Stimulated activated CD4-positive, alpha-beta T cell treated with anti-CD3 and anti-CD28 coated beads, Interleukin-15, amount 100 ng/mL, for 48 hours (primary cell): ENCODE measurements at places on chromosomes 2 and 18.

DNA sequence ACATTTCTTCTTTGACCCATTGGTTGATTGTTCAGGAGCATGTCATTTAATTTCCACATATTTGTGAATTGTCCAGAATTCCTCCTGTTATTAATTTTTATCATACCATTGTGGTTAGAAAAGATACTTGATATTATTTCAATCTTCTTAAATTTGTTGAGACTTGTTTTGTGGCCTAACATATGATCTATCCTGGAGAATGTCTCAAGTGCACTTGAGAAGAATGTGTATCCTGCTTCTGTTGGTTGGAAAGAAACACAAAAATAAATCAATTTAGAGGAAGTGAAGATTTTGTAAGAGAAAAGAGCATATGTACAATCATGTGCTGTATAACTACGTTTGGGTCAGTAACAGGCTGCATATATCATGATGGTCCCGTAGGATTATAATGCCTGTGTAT lies 118.6 kb upstream of the CDC42EP3 start:
- DNase-seq, result no peak

DNA sequence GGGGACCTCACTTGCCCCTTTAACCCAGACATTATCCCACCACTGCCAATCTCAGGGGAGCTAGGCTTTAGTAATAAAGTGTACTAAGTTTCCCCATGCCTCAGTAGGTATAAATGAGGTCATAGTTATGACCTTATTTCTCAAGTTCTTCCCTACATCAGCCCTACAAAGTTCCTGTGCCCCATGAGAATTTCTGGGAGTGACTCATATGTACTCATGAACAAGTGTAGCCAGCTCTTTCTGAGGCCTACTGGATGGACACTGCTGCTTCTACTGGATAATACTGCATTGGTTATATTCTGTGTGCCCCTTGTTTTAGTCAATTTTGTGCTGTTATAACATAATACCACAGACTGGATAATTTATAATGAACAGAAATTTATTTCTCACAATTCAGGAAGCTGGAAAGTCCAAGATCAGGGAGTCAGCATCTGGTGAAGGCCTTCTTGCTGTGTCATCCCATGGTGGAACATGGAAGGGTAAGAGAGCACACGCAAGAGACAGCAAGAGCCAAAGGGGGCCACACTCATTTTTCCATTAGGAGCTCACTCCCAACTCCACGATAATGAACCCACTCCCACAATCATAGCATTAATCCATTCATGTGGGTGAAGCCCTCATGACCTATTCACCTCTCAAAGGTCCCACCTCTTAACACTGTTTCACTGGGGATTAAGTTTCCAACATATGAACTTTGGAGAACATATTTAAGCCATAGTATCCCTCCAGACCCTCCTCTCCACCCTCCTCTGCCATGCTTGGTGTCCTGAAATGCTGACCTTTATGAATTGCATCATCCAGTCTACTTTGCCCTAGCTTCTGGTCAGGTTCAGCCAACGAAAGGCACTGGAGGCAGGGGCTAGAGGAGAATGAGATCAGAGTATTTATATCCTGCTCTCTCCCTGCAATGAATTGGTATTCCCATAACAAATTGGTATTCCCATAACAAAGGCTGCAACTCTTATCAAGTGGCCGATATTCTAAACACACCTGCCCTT lies 25.4 kb upstream of the ST3GAL5 start:
- DNase-seq, result no peak

- no peak for DNase-seq
Measured at GRCh38 chr2:11998626-11999378, 252.4 kb downstream of the LPIN1 start.

- no peak for DNase-seq
Measured at GRCh38 chr2:68742626-68743415, 8.2 kb downstream of the ARHGAP25 start.

DNA sequence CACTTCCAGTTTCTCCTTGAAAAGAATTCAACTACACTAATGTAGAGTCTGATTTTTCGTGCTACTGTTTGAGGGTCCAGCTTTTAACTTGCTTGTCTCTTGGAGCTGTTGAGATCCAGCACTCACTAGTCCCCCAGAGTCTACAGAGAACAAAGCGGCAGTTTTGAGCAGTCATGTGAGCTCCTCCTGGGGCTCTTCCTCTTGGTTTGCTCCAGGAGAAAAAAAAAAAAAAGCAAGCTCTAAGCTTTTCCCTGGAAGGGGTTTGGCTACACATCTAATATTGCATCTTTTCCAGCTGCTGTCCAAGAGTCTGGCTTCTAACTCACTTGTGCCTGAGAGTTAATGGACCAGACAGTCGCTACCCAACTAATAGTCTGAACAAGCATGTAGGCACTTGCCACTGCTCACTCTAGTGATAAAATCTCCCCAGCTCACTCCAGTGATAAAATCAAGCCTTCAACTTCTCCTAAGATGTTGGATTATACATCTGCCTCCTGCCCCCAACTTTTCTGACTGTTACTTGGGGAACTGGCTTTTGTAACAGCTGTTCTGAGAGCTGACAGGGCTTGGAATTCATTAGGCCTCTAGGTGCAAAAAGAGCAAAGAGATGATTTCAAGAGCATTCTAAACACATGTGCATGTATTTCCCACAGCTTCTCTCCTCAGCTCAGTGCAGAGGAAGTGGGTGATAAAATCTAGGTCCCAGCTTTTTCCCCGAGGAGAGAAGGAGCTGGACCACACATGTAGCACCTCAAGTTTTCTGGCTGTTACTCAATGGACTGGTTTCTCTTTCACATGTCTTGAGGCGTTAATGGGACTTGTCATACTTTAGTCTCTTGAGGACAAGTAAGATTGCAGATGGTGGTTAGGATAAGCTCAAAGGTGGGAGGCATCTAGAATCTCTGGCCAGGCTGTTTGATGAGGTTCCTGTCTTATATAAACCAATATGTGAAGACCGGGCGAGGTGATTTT lies 750.5 kb downstream of the LRP1B start:
- DNase-seq, result no peak

GRCh38 chr18:13124411-13124810 lies 94.1 kb upstream of the LDLRAD4 start:
- DNase-seq, result no peak

- DNase-seq, result no peak
Measured at GRCh38 chr18:58947136-58947732, 82.6 kb downstream of the ZNF532 start.
